ENCODE measurements at places on chromosomes 3 and 15. TPM values are rescaled to one million over a fixed set of nuclear protein-coding genes. Genes with fewer than 3 reads are reported as not detected.

- DNase-seq: peak; percentile 42
These were observed 51.8 kb downstream of the KLF15 start for GRCh38 chr3:126305427-126305826.

The TP53BP1 gene
- total RNA-seq: 73.1 TPM

GRCh38 chr3:109275702-109276293, 40.5 kb downstream of the DPPA2 start:
- DNase-seq: peak; percentile 18

The KIF23 gene
- 8.1 TPM for total RNA-seq
